EL (cell line): ENCODE measurements at places on chromosomes 6 and 20.
A peak's percentile ranks its signal among the peaks of the same experiment; 100 is the strongest.

DNA sequence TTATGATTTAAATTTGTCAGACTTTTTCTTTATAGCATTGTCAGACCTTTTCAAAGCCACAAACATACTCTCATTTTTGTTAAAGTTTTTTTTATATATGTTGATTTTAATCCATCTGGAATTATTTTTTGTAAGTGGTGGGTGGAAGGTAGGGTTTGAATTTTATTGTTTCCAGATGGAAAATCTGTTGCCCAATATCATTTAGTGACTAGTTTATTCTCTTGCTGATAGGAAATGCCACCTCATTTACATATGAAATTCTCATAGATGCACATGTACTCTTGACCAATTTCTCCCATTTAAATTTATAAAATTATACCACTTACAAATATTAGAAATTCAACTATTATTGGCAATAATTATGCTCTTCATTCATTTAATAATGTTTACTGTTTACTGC, 52.1 kb upstream of the PLCB1 start:
- DNase-seq, result no peak

DNA sequence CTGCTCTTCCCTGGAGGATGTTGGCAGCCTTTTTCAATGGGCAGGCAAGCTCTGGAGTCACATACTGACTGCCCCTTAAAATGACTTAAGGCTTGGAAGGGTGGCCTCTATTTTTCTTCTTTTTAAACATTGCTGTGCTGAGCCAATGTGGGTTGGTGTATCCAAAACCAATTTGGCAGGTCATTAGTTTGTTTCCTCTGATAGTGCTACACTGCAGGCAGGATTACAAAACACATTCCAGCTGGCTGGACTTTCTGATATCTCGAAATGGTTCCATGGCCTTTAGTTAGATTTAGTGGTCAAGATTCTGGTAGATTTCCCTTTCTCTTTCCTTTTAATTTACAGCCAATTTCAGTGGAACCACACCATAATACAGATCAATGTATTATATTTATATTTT, 28.1 kb upstream of the BMP2 start:
- DNase-seq, result no peak

- DNase-seq, result no peak
Measured at GRCh38 chr6:2556761-2557160, 194.0 kb downstream of the MYLK4 start.

DNA sequence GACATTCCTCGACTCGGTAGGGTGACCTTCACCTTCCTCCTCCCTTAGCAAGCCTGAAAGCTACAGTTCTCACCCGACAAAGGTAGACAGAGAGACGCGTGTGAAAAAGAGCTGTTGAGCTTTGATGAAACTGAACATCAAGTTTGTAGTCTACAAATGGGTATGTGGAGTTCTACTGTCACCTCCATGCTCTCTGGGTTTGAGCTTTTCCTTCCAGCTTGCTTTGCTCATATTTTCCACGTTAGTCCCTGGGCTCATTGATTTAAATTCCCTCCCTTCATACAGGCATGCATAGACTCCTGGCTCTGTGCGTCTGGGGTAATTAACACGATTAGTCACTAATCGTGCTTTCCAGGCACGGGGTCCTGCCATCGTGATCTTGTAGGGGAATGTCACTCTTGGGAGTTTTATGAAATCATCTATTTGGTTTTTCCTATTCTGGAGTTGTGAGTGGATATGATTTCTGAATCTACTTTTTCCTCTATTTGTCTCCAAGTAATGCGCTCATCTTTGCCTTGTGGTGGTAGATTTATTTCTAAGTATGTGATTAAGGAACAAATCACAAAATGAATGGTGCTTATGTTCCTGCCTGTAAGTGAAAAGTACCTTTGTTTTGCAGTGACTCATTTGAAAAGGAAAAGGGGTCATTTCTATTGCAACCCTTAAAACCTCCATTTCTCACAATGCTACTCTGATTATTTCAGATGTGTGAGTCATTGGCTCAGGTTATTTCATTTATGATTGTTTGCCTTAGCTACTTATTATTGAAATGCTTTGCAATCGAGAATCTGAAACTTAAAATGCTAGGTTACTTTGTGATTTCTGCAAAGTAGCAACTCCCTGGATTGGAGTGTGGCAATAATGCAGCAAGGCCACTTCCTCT, 154.6 kb downstream of the ZDHHC14 start:
- DNase-seq, result peak; percentile 48

DNA sequence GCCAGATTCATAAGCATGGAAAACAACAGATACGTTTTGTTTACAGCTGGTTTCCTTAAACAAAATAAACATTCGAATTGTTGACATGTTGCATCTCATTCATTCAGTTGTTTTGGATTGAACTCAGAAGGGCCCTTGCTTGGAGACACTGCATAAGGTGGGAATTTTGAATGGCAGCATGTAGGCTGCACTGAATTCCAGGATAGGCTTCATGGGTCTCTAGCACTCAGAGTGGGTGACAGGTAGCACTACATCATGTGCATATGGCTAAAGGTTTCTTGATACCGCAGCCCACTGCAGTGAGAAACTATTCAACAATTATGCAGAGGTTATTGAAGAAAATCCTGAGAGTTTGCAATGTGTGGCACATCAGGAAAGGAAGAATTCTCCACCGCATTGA, 1.6 kb downstream of the BEND6 start:
- DNase-seq, result no peak

DNA sequence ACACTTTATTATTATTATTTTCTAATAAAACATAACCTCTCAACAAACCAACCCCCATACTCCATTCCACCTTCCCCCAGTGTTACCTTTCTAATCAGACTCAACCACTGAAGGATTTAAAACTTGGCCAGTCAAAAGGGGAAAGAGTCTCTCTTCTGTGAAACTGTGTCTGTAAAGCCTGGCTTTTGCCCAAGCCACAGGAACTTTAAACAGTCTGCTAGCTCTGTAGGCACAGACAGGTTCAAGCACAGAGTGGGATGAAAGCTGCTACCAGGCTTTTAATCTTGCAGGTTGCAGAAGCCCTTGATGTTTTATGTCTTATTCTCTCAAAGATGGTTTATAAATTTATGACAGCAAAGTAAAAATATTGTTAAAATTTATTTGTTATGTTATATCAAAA, 585.7 kb downstream of the TENT5A start:
- DNase-seq, result peak; percentile 41

- no peak for DNase-seq
Measured at GRCh38 chr6:45554591-45554990, 176.9 kb upstream of the SUPT3H start.

GRCh38 chr6:137788248-137788647, 78.8 kb upstream of the TNFAIP3 start:
- DNase-seq, result no peak

- DNase-seq, result no peak
Measured at GRCh38 chr6:34575326-34575725, 19.2 kb upstream of the SPDEF start.

GRCh38 chr20:59730722-59731121, 126.4 kb downstream of the PHACTR3 start:
- DNase-seq, result no peak

DNA sequence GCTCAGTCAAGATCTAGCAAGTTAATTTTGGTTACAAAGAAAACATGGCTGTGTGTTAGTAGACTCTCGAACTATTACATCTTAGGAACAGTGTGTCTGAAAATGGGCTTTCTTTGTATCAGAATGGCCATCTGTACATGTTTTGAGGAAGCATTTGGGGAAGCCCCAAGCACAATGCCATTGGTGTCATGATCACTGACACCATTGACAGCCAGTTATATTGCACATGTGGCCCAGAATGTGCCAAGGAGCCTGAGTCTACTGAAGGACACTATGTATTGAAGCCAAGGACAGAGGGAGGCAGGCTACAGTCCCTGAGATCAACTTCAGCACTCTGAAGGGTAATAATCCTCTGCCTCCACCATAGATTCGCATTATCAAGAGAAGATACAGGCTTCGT, 12.6 kb upstream of the FAM50B start:
- no peak for DNase-seq

DNA sequence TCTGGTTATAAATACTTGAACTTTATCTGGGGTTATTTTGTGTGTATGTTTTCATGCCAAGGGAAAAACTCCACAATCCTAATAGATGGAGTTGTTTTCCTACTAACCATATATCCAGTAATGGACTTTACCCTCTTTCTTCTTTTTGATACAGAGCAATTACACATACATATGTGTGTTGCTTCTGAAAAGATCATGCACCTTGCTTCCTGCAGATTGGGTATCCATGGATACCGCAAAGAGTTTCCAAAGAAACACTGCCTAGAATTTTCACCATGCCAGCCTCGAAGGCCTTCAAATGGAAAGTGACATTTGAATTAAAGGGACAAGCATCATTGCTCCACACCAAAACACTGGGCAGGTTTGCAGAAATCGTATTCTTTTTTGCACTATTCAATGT, 26.8 kb downstream of the HDDC2 start:
- DNase-seq, result no peak

GRCh38 chr20:55668631-55669030, 336.7 kb downstream of the CBLN4 start:
- DNase-seq, result no peak

GRCh38 chr6:151325075-151326050, 66.0 kb downstream of the ZBTB2 start:
- DNase-seq, result peak; percentile 87

GRCh38 chr20:9971746-9972145, 63.0 kb upstream of the ANKEF1 start:
- DNase-seq, result no peak

DNA sequence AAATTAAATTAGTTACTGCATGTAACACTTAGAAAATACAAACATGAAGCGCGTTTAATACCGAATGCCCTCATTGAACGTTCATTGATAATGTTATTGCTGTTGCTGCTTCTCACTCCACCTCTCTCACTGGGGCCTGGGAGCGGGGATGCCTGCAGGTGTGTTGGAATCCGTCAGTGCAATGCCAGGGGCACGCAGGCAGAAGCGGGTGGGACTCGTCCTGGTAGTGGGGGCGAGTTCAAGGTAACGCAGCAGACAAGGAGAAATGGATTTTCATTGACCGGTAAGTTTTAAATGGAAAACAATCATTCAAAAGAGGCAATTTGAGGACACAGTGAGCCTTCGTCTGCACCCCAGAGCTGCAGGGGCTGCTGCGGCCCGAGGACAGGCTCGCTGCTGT, 71.2 kb upstream of the AFDN start:
- DNase-seq, result no peak

DNA sequence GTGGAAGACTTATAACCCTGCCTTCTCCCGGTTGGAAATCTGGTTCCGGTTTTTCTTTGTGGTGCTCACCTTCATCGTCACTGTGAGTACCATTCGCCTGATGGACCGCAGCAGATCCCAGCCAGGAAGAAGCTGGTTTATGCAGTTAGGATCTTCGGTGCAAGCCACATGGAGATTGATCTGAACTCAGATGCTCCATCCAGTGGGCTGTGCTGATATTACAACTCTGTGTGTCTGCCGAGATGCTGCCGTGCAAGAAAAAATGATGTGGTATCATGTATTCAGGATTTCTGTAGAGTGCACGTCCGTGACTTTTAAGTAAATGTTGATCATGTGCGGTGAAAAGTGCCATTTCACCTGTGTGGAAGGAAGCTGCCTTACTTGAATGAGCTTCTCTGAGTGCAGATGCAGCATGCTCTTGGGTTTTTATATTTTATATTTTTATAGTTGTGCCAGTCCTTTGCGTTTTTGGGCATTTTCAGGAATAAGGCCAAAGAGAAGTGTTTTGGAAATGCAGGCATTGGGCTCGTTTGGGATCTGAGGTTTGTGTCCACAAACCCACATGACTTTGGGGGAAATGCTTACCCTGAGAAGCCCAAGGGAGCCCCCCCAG, 39.2 kb downstream of the DYNLT1 start:
- peak; percentile 64 for DNase-seq

GRCh38 chr6:24931718-24932691, 3.8 kb downstream of the RIPOR2 start:
- peak; percentile 30 for DNase-seq

DNA sequence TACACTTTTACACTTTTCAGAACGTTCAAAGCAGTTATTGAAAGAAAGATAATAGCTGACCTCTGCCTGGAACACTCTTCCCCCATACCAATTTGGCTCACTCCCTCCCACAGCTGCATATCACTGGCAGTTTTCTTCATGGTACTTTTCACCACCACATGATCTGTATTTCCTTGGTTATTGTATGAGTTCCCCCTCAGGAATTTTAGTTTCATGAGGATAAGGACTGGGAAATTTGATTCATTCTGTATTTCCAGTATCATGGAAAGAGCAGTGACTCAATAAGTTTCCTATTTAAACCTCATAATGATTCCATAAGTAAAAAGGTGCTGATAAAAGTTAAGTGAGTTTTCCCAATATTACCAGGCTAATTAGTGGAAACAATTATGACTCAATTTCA, 16.0 kb downstream of the HTR1B start:
- peak; percentile 71 for DNase-seq

DNA sequence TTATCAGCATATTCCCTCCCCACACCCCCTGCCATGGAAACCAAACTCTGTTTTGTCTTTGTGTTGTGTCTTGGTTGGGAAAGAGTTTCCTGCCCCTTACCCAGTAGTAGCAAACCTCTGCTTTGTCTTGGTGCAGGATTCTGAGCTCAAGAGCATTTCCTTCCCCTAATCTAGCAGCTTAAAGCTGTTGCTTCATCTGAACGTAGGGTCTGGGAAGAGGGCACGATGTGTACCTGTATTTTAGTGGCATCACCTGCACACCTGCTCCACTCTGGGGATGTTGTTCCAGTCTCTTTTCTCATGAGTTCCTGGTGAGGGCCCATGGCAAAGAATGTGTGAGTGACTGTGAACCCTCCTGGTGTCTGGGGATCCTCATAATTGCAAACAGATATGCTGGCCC, 164.7 kb downstream of the SCP2D1 start:
- no peak for DNase-seq

GRCh38 chr6:16184551-16184950, 53.8 kb upstream of the GMPR start:
- DNase-seq, result no peak

GRCh38 chr6:159104931-159105330, 60.1 kb upstream of the TAGAP start:
- DNase-seq, result no peak

- no peak for DNase-seq
Measured at GRCh38 chr6:85402071-85402470, 47.8 kb upstream of the NT5E start.

- no peak for DNase-seq
Measured at GRCh38 chr6:111195656-111196055, 108.4 kb downstream of the SLC16A10 start.

DNA sequence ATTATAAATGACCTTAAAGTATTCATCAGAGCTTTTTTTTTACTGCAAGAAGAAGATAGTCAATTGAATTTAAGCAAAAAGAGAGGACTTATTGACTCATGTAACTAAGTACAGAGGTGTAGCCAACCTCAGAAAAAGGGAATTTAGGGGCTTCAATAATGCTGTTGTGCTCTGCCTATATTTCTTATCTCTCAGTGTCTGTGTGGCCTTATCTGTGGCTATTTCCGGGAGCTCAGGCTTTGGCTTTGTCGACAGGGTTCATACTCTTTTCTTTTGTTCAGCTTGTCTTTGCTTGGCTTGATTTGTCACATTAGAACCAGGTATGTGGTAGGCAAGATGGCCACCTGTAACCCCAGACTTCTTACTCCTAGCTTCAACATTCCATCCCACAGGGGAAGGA, 38.6 kb upstream of the FABP7 start:
- DNase-seq, result no peak
